ENCODE measurements at places on chromosomes 12 and 14. TPM values are rescaled to one million over a fixed set of nuclear protein-coding genes. Genes with fewer than 3 reads are reported as not detected.

DNA sequence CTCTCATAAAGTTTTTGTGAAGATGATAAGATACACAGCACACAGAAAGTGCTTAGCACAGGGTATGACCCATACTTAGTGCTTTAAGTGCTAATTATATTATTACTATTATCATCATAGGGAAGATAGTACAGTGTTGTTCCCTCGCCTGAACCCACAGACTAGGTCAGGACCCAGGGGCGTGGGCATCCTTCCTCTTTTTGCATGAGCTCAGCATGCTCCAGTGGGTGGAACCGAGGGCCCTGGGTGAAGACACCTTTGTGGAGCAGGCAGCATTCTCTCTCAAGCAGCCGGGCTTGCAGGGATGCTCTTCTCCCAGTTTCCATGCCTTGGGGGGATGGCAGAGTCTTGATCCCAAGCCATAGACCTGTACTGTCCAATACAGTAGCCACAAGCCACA is 34.8 kb downstream of the CRACR2A start:
- no peak for DNase-seq

- DNase-seq: no peak
Measured at GRCh38 chr14:102911541-102911951, 10.9 kb upstream of the AMN start.

The PRIM1 gene
- 2.6 TPM for total RNA-seq

DNA sequence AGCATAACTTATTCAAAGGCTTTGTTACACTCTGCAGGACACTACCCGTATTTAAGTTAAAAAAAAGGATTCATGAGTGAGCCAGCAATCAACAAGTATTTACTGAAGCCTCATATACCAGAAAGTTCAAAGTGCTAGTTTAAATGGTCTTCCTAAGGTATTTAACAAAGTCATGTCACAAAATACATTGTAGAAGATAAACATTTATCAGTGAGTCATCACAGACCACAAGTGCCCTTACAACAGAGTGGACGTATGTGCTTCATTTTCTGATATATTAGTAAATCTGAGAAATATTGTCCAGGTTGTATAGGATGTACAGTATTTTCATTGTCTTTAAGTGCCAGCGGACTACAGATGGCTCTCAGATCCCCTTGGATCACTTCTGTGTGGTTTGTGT is 24.2 kb downstream of the FLRT2 start:
- no peak for DNase-seq

GRCh38 chr12:12054993-12055392 is 15.7 kb upstream of the BCL2L14 start:
- no peak for DNase-seq

- no peak for DNase-seq
Measured at GRCh38 chr12:102423462-102423861, 56.9 kb downstream of the IGF1 start.

Data from right atrium auricular region (tissue), 2 donors.